ENCODE measurements at places on chromosomes 11 and 22. TPM values are rescaled to one million over a fixed set of nuclear protein-coding genes. Genes with fewer than 3 reads are reported as not detected.

The ART1 gene
- not detected for total RNA-seq

The UPK3A gene
- total RNA-seq, result not detected

The ALX4 gene
- total RNA-seq, result not detected

The INCENP gene
- total RNA-seq, result 9.9 TPM

The CABP7 gene
- not detected for total RNA-seq

The SLC25A18 gene
- not detected for total RNA-seq

The SHANK3 gene
- 11.5 TPM for total RNA-seq

The F2 gene
- not detected for total RNA-seq

The HIC2 gene
- 3.2 TPM for total RNA-seq

The GRIK4 gene
- total RNA-seq, result under 0.01 TPM

The YIF1A gene
- 95.9 TPM for total RNA-seq

The PRG3 gene
- not detected for total RNA-seq

The SYT12 gene
- total RNA-seq, result under 0.01 TPM

The PGAP2 gene
- total RNA-seq, result 8.7 TPM

The TOM1 gene
- total RNA-seq, result 27.2 TPM

The SAC3D1 gene
- 6.8 TPM for total RNA-seq

The C11orf91 gene
- total RNA-seq, result not detected

The OR4A16 gene
- not detected for total RNA-seq

The SERPING1 gene
- 0.40 TPM for total RNA-seq

The CSNK1E gene
- total RNA-seq, result 101 TPM

The TUT1 gene
- total RNA-seq, result 14.5 TPM

The INS gene
- not detected for total RNA-seq

The CAPN5 gene
- 1.8 TPM for total RNA-seq

The ADAMTS8 gene
- not detected for total RNA-seq

The XKR3 gene
- not detected for total RNA-seq

The HBD gene
- total RNA-seq, result not detected

The MMP8 gene
- total RNA-seq, result not detected

The ZNRD2 gene
- 30.8 TPM for total RNA-seq

The ZNRF3 gene
- 2.0 TPM for total RNA-seq

The HDAC10 gene
- total RNA-seq, result 9.4 TPM

The FXYD2 gene
- 0.22 TPM for total RNA-seq

The GTF2H1 gene
- total RNA-seq, result 45.8 TPM

The OR51E1 gene
- not detected for total RNA-seq

The NEU3 gene
- total RNA-seq, result 4.6 TPM

The C11orf97 gene
- not detected for total RNA-seq

The TRIM34 gene
- 9.4 TPM for total RNA-seq

The WNT7B gene
- not detected for total RNA-seq

The THY1 gene
- 0.20 TPM for total RNA-seq

The CSRP3 gene
- total RNA-seq, result not detected

Measured in lung microvascular endothelial cell (primary cell).